ENCODE measurements at places on chromosomes 3 and 15.

- H3K36me3 ChIP-seq: no peaks in the 10 kb centered on the region
- no peak overlapping the region for H3K27ac ChIP-seq
- no peaks in the 10 kb centered on the region for H3K27me3 ChIP-seq
- no peak overlapping the region for H3K4me3 ChIP-seq
Measured at GRCh38 chr3:58556001-58556400, 19.0 kb upstream of the ACOX2 start.

- no peaks in the 10 kb centered on the region for H3K27me3 ChIP-seq
- H3K27ac ChIP-seq: peak overlapping the region; percentile 98
- DNase-seq: peak; percentile 8
- H3K36me3 ChIP-seq: peaks cover 6% of the 10 kb centered on the region
Measured at GRCh38 chr15:82810061-82810889, 847 bp downstream of the WHAMM start.

DNA sequence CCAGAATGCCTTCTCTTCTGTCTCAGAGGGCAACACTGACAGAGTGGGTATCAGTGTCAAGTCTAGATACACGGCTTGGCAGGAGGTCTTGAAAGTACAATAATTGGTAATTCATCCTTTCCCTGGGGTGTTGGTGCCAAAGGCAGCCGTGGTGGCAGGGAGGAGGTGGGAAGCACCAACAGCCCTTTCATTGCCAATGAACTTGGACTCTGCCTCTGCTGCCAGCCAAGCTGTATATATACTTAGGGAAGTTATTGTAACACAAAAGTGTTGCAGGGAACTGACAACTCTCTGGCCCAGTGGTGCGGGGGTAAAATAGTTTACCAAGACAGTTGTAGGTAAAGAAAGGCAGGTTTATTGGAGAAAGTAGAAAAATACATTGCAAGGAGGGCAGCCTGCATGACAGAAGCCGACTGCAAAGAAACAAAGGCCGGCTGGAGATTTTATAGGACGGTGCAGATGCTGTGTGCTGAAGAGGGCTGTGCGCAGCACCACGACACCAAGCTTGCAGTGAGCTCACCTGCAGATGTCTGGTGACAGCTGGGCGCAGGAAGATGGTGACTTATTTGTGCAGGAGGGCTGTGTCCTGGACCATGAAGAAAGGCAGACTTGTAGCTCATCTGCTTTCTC, 4.0 kb upstream of the FAM3D start:
- H3K4me1 ChIP-seq: peaks cover 17% of the 10 kb centered on the region
- no peaks in the 10 kb centered on the region for H3K27me3 ChIP-seq
- DNase-seq: no peak
- H3K4me3 ChIP-seq: no peak overlapping the region

DNA sequence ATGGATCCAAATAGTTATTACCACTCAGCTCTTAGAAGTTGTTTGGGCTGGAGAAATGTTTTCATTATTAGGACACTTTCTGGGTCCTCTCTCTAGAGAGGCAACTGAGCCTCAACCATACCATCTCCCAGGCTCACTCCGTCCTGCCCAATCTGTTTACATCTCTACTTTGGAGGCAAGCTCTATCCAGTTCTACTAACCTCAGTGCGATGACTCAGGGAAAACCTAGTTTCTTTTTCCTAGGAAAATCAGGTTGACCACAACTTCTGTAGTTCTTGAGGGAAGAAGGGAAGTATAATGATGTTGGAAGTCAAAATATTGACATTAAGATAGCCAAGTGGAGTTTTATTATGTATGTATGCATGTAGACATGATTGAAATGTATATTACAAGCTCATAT, 40.4 kb downstream of the LPP start:
- peaks cover 2% of the 10 kb centered on the region for H3K36me3 ChIP-seq
- no peaks in the 10 kb centered on the region for H3K27me3 ChIP-seq
- DNase-seq: no peak
- H3K27ac ChIP-seq: no peak overlapping the region
- H3K4me1 ChIP-seq: no peaks in the 10 kb centered on the region

DNA sequence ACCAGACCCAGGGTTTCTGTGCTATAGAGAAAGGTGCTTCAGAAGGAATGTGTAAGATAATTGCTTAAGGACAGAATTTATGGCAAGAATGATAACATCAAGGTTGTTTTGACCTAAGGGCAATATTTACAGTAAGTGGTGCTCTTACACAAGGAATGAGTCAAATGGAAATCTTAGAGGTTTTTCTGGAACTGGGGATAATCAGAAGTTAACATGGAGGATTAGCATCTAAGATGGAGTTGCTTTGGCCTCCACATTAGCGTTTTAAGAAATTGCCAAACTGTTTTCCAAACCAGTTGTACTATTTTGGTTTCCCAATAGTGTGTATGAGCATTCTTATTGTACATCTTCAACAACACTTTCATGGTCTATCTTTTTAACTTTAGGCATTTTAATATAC, 3.1 kb downstream of the WDR93 start:
- H3K27ac ChIP-seq: no peak overlapping the region
- H3K4me3 ChIP-seq: no peak overlapping the region
- DNase-seq: no peak
- H3K4me1 ChIP-seq: peaks cover 3% of the 10 kb centered on the region
- H3K27me3 ChIP-seq: no peaks in the 10 kb centered on the region
- H3K36me3 ChIP-seq: no peaks in the 10 kb centered on the region

GRCh38 chr3:112360561-112360960, 27.6 kb downstream of the CD200 start:
- H3K4me3 ChIP-seq: no peak overlapping the region
- H3K27me3 ChIP-seq: no peaks in the 10 kb centered on the region
- H3K27ac ChIP-seq: no peak overlapping the region
- peaks cover 15% of the 10 kb centered on the region for H3K4me1 ChIP-seq
- no peak for DNase-seq
- H3K36me3 ChIP-seq: peaks cover 48% of the 10 kb centered on the region

DNA sequence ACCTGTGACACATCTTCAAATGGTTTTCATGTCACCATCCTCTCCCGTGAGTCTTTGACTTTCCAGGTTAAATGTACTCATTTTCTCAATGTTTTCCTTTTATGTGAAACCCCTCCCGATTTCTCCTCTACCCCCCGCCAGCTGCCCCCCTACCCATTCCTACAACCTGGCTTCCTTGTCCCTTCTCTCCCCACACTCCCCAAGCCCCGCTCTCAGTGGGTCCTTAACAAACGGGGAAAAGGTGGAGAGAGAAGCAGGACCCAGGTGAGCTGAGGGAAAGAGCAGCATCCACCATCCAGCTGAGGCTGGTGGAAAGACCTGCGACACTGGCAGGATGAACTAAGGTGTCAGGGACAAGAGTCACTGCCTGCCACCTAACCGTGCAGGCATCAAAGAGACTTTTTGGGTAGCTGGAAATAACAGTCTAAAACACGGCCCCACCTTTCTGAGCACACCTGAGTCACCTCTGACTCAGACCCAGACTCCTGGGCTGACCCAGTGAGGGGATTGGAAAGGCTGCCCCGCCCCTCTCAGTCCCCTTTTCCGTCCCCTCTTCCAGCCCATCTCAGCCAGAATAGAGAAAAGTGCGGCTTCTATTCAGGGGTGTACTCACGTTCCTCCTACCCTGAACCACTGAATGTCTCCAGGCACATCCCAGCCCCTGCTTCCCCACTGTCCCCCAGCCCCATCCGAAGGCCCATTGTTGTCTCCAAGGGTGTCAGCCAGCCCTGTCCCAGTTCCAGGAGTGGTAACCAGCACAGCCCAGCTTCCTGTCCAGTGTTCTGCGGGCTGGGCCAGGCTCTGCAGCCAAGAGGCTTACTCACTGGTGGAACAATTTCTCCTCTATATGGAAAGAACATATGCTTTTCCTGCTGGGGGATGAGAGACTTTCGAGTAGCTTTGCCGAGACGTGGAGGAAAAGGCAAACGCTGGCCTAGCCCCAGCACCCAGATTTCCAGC, 20.4 kb downstream of the ISG20 start:
- no peak overlapping the region for H3K4me3 ChIP-seq
- no peak overlapping the region for H3K27ac ChIP-seq
- peaks cover 2% of the 10 kb centered on the region for H3K4me1 ChIP-seq
- H3K36me3 ChIP-seq: no peaks in the 10 kb centered on the region
- DNase-seq: no peak
- H3K27me3 ChIP-seq: no peaks in the 10 kb centered on the region

GRCh38 chr15:98292442-98293240, 332.1 kb downstream of the ARRDC4 start:
- DNase-seq: peak; percentile 34
- H3K27ac ChIP-seq: no peak overlapping the region
- no peaks in the 10 kb centered on the region for H3K36me3 ChIP-seq
- H3K27me3 ChIP-seq: peaks cover 17% of the 10 kb centered on the region
